Fibroblast of gingiva (primary cell): ENCODE measurements at places on chromosomes 7 and 10.
A peak's percentile ranks its signal among the peaks of the same experiment; 100 is the strongest.

DNA sequence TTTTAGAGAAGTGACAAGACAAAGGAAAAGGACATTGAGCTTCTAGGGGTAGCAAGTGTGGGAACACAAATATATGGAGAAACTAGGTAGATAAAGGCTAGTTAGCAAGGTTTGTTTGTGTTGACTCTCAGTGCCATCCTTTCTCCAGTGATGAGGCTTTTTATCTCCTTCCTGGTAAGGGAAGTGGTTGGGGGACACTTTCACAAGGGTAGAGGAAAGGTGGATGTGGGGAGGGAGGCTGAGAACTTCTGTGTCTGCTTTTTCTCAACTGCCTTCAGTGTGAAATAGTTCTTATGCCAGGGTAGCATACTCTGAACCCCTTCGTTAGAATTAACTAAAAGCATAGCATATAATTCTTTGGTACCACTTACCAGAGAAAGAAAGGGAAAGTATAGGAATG lies 93.0 kb upstream of the STRIP2 start:
- no peak for DNase-seq

DNA sequence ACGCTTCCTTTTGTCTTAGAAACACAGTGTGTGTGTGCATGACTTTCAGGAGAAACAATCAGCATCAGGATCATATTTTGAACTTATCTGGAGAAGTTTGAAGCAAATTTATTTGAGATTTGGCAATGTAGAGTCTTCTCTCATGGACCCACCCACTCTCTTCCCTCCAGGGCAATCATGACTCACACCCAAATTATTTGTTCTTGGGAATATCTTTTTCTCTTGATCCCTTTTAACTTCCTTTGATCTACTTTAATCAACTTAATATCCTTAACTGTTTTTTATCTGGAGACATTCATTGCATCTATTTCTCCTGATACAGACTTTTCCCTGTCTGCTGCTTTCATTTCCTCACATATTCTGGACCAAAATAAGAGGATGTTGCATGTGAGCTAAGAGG lies 1174.3 kb downstream of the GATA3 start:
- DNase-seq: peak; percentile 40

- no peak for DNase-seq
Measured at GRCh38 chr7:154832557-154833138, 170.3 kb downstream of the PAXIP1 start.

DNA sequence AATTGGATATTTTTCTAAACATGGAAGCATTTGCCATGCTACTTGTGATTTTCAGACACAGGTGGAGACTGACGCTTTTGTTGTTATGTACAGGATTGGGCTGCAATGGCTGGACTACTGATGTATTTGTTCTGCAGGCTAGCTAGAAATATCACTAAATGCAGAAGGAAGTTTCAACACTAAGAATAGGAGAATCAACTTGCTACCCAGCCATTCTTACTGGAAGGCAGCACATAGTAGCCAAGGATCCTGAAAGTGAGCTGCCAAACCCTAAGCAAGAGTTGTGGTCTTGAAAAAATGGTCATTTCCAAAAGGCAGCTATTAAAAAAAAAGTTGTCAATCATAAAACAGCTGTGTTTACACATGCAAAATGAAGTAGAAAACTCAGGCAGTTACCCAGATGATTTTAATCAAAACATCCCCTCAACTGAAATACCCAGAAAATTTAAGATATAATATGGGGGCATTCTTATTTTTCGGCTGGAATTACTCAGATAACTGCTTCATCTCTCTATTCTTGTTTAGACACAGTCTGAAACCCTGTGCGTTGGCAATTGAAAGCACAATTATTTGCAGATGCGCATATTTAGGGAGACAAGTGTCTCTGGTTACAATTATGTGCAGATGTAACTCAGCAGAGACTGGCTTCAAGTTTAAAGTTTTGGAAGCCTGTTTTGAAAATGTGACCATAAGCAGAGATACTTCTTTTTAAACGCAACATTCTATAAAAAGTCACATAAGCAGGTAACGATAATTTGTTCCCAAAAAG lies 31.2 kb downstream of the GFRA1 start:
- DNase-seq: peak; percentile 23

- DNase-seq: no peak
Measured at GRCh38 chr10:14645239-14645960, 129.3 kb downstream of the FAM107B start.

DNA sequence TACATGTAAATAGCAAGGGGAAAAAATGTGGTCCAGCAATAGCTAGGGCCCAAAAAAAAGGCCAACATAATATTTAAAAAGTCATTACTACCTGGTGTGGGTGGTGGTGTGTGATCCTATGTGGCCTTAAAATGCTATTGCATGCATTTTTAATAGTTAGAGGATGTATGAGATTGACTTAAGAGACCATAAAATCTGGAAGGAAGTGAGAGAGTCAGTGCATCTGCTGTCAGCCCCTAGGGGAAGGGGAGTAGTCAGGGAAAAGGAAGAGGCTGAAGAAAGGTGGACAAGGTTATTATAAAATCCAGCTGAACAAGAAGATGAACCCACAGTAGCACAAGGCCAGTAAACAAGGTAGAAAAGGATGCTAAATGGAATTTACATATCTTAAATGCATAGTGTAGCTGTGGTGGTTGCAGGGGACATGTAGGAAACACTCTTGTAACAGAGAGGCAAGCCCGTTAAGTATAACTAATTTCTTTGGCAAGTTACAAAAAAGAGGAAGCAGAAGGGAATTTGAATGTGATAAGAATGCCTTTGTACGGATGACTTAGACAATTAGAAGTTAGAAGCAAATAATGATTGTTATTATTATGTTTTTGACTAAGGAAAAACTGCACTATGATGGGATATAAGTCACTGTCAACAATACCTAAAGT lies 11.9 kb upstream of the NDUFA5 start:
- DNase-seq: no peak

DNA sequence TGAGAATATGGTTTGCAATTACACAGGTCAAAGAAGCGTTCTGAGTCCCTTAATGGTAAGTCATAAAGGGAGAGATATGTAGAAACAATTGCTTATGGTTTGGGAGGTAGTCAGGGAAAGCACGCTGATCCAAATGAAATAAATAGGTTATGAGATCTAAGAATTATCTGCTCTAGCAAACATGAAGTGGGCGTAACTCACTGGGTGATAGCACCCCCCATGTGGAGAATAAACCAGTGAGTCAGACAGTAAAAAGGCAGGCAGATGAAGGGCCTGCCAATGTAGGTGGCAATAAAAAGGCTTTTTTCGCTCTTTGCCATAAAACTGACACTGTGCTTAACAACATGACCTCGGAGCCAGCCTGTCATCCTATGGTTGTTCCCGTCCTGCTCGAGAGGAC lies 306.9 kb downstream of the GLRX3 start:
- no peak for DNase-seq

- DNase-seq: no peak
Measured at GRCh38 chr7:107427462-107427861, 42.4 kb upstream of the GPR22 start.

DNA sequence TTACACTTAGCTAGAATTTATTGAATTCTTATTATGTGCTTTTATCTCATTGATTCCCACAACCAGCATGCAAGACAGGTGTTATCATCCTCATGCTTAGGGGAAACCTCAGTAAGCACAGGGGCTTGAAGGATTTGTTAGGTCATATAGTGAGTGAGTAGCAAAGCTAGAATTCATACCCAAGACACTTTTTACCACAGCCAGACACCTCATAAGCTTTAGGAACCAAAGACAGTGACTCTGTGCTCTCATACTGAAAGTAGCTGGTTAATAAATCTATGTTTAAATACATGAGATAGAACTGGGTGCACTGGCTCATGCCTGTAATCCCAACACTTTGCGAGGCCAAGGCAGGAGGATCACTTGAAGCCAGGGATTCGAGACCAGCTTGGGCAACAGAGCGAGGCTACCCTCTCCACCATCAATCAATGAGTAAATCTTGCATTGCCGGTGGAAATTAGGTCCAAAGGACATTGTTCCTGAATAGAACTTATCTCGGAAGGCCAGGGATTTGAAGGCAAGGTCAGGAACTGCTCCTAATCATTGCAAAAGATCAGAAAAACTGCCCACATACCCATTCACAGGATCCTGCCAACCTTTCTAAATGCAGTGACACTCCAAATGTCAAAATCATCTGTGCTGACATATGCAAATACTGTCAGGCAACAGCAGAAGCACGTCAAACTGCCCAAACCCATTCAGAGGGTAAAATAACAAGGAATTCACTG lies 523.5 kb downstream of the PARD3 start:
- DNase-seq: no peak

DNA sequence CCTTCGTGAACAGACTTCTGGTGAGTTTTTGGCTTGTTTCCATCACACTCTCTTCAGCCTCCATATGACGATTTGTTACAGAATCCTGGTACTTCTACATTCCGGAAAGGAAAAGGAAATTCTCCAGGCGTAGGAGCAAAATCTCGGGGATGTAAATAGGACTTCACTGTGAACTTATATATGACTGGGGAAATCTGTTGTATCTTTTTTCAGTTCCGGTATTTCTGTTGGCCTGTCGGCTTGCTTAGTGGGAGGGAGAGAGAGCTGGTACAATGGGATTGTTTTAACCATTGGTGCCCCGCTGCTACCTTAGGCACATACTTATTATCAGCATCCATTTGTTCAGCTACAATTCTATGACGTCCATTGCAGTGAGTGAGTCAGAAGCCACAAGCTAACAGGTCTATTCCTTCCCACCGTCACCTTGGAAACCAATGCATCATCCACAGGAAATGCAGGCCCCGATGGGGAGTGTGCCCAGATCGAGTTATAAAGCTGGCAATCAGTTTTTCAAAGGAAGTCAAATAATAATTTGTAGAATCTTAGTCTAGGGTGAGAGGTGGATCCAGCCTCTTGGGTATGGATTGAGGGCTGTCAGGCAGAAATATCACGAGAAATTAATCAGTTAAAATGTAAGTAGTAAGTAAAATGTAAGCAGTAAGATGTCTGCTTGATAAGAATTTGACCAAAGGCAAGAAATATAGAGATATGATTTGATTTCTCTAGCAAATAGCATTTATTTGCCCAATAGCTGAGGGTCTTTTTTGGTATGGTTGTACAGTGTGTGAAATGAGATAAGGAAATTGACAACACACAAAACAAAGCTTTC lies 92.0 kb upstream of the MKLN1 start:
- peak; percentile 87 for DNase-seq

DNA sequence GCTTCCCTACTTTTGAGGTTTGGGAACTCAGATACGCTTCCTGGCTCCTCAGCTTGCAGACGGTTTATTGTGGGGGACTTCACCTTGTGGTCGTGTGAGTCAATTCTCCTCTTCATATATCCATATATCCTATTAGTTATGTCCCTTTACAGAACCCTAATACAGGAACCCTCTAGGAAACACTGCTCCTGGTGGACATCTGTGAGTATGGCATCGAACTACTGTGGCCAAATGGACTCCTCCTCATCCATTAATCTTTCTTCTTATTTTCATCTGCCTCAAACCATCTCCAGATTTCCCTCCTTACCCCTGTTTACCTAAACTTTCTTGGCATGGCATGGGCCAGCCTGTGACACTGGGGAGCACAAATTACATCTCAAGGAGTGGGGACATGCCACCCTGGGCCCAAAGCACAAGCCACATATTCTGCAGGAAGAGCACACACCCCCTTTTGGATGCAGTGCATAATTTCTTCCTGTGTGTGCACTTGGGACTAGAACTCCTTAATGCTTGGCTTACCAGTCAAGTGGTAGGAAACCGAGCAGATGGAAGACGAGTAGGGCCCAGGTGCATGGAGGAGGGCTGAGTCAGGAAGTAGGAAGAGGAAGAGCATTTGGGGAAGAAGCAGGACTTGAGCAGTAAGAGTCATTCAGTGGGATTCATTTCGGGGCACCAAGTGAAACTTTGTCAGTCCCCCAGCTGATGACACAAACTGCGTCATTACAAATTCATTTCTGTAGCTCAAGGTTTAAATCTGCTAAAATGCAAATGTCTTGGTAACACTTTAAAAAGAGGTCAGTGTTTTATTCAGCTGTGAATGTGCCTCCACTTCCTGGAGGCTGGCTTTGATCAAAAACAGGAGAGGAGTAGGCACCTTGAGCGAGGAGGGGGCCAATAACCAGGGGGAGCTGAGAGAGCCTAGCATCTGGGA lies 80.8 kb upstream of the PLXNA4 start:
- no peak for DNase-seq

- no peak for DNase-seq
Measured at GRCh38 chr7:80128918-80129317, 5.7 kb upstream of the GNAI1 start.
